Tibial artery (tissue), 4 donors: ENCODE measurements at places on chromosomes 1 and 21.

DNA sequence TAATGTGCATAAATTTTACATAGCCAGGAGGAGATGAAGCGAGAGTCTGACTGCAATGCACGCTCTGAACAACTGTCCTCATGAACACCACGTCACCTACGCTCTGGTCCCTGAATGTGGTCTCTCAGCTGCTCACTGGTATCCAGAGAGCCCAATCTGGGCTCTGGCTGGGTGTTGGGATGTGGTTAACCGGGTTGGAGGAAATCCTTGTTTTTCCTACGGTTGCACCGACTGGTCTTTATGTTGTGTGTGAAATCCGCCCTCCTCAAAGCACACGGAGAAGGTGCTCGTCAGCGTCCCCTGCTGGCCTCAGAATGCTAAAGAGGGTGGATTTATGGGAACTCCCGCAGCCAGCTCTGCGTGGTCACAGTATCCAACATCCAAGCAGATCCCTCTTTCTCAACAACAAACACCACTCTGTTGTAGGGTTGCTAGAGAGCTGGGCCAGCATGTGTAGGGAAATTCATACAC lies 51.8 kb upstream of the FAM89A start:
- no peak for DNase-seq

GRCh38 chr1:155969377-155969791 lies 9.0 kb downstream of the ARHGEF2 start:
- no peak for DNase-seq

GRCh38 chr1:205492774-205493173 lies 11.7 kb upstream of the CDK18 start:
- no peak for DNase-seq

GRCh38 chr21:16363100-16363499 lies 633.3 kb downstream of the USP25 start:
- DNase-seq: no peak

GRCh38 chr1:2596530-2597333 lies 10.2 kb downstream of the PRXL2B start:
- DNase-seq: no peak

DNA sequence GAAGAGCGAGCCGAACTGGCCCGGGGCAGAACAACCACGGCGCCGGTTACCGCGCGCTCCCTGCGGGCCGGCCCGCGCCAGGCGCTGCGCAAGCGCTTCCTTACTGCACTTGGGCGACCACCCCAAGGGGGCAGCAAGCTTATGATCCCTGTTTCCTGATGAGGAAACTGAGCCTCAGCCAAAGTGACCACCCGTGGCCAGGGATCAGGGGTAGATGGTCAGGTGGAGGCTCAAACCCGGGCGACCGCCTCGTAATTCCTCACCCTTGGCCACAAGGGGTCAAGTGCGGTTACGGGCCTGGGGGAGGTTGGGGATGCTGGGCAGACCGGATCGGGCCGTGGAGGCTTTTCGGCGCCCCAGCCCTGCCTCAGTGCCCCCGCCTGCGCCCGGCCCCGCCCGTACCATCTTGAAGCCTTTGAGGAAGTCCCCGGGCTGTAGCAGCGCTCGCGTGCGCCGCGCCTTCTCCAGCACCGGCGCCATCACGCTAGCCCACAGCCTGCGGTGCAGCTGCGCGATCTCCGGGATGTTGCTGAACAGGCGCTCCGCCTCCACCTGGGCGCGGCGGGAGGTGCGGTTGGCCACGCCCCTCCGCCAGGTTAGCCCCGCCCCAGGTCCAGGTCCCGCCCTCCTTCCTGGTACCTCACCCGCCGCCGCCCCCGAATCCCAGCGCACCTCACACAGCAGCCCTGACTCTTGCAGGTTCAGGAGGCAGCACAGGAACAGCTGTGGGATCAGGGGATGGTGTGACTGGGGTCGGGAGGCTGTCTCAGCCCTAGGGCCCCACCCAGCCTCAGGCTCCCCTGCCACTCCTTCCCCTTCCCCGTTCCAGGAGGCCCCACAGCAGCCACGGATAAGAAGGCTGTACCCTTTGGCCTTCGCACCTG lies 5.4 kb upstream of the TNFRSF25 start:
- DNase-seq: no peak

GRCh38 chr1:229440851-229441537 lies 7.1 kb upstream of the ACTA1 start:
- DNase-seq: no peak

GRCh38 chr1:203450479-203451149 lies 25.0 kb upstream of the PRELP start:
- peak; percentile 59 for DNase-seq

DNA sequence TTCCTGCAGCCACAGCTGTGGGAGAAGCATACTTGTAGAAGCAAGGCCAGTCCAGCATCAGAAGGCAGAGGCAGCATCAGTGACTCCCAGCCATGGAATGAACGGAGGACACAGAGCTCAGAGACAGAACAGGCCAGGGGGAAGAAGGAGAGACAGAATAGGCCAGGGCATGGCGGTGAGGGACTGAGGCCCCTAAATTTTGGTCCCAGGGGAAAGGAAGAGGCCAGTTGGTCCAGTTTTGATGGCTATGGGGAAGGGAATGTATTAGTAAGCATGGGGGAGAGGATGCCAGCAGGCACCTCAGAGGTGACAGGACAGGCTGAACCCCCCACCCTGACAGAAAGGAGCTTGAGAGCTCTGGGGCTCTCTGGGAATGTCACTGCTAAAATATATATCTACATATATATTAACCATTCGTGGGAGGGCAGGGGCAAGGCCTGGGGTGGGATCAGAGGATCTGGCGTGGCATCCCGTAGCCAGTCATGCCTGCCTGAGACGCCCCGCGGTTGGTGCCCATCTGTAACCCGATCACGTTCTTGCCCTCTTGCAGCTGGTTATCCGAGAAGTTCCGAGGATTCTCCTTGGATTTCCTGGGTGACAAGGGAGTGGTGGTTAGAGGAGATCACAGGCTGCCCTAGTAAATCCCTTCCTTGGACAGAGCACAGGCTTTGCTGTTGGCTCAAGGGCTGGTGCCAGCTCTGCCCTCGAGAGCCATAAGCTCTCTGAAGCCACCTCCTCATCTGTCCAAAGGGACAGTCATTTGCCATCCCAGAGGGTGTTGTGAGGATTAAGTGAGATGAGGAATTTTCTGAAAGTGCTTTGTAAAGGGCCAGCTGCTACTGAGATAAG lies 6.7 kb downstream of the TAGLN2 start:
- DNase-seq: no peak

- no peak for DNase-seq
Measured at GRCh38 chr1:159933347-159933746, 8.0 kb upstream of the TAGLN2 start.

GRCh38 chr1:67217417-67217816 lies 51.2 kb downstream of the IL23R start:
- DNase-seq: no peak

DNA sequence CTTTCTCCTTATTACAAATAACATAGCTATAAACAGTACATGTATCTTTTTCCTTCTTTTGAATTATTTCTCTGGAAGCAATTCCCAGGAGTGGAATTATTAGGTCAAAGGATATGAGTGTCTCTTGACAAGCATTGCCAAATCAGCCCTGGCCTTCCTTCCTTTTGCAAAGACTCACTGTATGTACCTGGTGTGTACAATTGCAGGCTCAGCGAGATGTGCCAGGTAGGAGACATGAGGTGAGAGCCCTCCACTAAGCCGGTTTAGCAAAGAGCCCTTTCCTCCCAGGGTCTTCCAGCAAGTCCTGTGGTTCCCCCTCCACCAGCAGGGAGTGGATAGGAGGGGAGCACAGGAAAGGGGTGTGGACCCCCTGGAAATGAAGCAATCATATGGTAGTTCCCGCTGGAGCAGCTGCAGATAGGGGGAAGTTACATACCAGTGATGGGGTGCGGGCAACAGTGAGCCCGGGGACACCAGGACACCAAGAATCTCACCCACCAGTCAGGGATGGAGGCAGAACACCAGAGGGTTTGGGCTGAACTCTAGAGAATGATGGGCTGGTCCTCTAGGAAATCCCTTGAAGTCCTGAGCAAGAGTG lies 18.3 kb downstream of the RCSD1 start:
- no peak for DNase-seq

- DNase-seq: no peak
Measured at GRCh38 chr1:84171481-84171880, 27.4 kb downstream of the PRKACB start.

DNA sequence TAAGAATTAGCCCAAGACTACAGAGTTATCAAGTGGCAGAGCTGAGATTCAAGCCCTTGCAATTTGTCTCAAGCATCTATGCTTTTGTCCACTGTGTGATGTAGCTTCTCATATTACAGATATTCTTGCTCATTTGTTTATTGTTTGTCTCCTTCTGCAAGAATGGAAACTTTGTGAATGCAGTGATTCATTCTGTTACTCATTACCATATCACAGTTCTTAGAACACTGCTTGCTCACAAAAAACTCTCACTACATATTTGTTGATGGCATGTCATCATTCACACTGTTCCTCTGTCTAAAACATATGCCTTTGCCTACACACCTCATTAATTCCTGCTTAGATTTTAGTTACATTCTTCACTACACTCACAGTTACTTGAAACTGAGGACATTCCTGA lies 1198.9 kb downstream of the PLA2G4A start:
- DNase-seq: no peak

- DNase-seq: peak; percentile 50
Measured at GRCh38 chr1:227318853-227319607, 738 bp upstream of the CDC42BPA start.

DNA sequence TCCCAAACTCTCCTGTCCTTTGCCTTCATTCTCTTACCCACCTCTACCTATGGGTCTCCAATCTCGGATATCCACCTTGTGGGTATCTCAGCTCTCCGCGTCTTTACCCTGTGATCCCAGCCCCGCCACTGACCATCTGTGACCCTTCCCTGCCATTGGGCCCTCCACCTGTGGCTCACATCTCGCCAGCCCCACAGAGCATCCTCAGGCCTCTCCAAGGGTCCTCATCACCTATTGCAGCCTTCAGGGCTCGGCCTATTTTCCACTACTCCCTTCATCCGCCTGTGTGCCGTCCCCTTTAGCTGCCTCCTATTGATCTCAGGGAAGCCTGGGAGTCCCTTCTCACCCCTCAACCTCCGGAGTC lies 11.1 kb downstream of the BCAN start:
- no peak for DNase-seq

- no peak for DNase-seq
Measured at GRCh38 chr1:187665483-187665882, 836.7 kb downstream of the PLA2G4A start.

GRCh38 chr1:29113413-29114117 lies 10.1 kb downstream of the TMEM200B start:
- no peak for DNase-seq

DNA sequence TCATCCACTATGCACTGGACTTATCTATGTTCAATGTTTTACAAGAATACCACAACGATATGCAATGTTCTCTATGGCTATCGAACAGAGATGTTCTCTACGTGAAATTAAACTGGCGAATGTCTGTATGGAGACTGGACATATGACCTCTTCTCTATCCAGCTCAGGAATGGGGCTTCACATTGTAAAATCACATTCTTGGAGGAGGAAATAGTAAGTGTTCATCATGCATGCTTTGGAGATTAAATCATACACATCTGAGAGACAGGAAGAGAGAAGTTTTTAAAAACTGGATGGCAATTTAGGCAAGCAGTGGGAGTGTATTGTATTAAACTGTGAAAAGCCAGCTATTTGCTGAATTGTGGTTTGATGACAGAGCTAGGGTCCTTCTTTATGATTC lies 47.9 kb upstream of the RGL1 start:
- no peak for DNase-seq

- no peak for DNase-seq
Measured at GRCh38 chr21:43874085-43874805, 9.2 kb downstream of the AGPAT3 start.

DNA sequence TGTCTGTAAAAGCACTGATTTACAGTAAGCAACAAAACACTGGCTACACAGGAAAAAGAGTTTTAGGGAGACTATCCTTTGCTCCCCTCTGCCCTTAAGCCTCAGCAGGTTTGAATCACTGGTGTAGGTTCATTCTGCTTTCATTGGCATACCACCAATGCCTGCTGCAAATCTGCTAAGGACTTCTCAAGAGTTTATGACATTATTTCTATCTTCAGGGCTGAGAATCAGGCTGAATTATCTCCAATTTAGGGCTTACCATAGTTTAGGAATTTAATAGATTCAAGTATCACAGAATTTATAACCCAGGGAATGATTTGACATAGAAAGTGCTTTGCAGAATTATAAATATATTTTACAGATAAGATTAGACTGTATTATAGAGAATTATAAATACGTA lies 6.7 kb upstream of the ZBTB18 start:
- no peak for DNase-seq

- peak; percentile 71 for DNase-seq
Measured at GRCh38 chr1:61334718-61335589, 252.6 kb downstream of the NFIA start.

- no peak for DNase-seq
Measured at GRCh38 chr1:232667094-232667777, 37.3 kb upstream of the SIPA1L2 start.
